Muscle of arm (tissue), 14 donors: ENCODE measurements at places on chromosomes 1 and 21. TPM values are rescaled to one million over a fixed set of nuclear protein-coding genes. Genes with fewer than 3 reads are reported as not detected.
A peak's percentile ranks its signal among the peaks of the same experiment; 100 is the strongest.

DNA sequence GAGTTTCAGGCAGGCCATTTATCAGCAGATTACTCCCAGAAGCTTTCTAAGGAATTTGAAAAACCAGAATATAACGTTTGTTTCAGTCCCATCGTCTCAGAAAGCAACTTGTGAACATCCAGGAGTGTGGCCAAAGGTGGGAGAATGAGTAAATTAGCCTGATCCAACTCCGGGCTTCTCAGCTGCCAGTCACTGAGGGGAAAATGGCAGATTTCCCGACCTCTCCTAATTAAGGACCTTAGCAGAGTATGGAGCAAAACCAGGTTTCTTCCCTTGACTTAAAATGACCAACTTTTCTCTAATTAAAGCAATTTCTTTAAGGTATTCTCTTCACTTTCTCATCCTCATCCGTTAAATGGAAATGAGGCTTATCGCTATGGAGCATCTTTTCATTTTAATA is 1.0 kb downstream of the CORT start:
- no peak for DNase-seq

DNA sequence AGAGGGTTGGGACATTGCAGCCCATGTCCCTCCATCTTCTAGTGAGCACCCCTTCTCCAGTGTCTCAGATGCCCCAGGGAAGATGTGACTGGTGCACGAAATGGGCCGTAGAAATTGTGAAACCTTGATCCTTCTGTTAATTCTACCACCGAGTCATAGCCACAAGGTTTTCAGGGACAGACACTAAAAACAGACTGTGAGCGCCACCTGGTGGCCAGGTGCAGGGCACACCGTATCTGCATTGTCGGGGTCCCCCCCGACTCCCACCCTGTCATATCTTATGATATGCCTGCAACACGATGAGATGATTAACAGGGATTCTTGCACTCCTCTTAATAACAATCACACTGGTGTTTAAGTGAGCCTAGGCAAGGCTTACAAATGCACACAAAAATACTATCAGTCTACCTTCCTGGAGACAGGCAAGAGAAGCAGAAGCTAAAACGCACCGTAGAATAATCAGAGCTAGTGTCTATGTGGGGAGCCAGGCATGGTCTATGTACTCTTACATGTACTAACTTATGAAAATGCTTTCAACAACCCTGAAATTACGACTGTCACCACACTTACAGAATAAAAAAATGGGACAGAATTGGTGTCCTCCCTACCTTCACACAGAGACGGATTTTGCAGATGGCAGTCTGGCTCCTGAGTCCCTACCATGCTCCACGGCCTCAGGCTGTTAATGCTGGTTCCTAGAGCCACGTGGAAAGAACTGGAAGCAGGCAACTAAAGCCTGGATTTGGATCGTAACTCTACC is 57.9 kb downstream of the FHAD1 start:
- no peak for DNase-seq

DNA sequence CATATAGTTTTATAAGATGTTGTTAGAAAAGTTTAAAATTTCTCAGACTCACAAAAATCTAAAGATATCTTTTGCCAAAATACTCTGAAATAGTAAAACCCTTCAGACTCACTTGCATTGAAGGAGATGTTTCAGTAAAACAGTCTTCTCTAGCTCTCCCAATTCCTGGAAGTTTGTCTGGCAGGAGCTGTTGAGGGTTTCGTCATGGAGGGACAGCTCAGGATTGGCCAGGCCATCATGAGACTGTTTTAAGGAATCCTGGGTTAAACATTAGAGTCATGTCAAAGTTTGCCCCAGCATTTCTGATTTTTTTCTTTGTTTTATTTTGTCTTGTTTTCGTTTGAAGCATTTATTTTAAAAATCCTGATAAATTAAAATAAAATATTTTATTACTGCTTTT is 293.8 kb upstream of the PBX1 start:
- peak; percentile 0 for DNase-seq

The GPR137B gene
- polyA plus RNA-seq, result 26.3 TPM

- DNase-seq, result no peak
Measured at GRCh38 chr21:46656820-46657219, 21.3 kb downstream of the PRMT2 start.

GRCh38 chr1:165289556-165289955 is 67.0 kb downstream of the LMX1A start:
- DNase-seq, result no peak

GRCh38 chr1:15400627-15401026 is 9.1 kb upstream of the EFHD2 start:
- no peak for DNase-seq

DNA sequence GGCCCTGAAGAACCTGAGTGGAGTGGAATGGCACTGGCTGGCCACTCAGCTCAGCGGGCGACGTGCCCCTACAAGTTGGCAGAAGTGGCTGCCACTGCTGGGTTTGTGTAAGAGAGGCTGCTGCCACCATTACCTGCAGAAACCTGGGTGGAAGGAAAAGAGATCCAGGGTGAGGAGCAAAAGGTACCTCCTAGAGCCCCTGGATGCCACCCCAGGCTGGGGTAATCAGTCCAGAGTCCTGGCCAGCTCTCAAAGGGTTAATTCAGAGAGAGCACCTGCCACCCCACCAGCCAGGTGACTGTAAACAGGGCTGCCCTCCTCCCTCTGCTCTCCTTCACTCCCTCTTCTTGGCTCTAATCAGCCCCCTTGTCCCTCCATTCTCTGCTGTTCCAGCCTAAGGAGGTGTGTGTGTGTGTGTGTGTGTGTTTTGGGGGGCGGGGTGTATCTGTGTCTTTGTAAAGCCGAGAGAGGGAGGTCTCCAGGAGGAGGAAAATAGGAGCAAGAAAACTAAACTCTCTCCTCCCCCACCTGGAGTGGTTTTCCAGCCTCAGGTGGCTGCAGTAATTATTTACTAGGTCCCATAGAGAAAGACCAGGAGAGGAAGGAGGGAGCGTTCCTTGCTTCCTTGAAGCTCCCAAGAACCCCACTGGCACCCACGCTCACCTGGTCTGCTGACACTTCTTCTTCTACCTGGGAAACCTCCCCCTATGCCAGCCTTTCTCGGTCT is 12.6 kb downstream of the TRIM46 start:
- DNase-seq, result no peak

The KIRREL1 gene
- polyA plus RNA-seq, result 32.0 TPM
